ENCODE measurements at places on chromosomes 11 and 22.
A peak's percentile ranks its signal among the peaks of the same experiment; 100 is the strongest.

DNA sequence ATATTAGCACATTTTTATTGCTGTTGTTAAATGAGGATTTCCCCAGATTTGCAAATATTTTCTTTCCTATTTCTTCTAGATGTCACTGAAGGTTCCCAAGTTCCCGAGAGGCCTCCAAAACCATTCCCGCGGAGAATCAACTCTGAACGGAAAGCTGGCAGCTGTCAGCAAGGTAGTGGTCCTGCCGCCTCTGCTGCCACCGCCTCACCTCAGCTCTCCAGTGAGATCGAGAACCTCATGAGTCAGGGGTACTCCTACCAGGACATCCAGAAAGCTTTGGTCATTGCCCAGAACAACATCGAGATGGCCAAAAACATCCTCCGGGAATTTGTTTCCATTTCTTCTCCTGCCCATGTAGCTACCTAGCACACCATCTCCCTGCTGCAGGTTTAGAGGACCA, 17.5 kb downstream of the MCAM start:
- no peak for DNase-seq

DNA sequence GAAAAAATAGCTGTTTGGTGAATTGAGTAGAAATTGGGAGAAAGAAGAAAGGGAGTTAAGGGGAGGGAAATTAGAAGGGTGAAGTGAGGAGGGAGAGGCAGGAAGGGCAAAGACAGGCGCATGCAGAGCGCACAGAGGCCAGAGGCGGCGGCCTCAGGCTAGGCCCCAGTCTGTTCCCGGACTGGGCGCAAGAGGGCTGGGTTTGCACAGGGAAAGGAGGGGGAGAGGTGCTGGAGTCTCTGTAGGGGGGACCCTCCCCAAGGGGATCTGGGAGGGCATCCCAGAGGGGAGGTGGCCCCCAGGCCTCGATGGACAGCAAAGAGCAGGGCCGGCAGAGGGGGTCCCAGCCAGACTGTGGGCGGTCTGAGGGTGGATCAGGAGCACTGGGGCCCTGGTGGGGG, 1.3 kb upstream of the FLRT1 start:
- DNase-seq: no peak

DNA sequence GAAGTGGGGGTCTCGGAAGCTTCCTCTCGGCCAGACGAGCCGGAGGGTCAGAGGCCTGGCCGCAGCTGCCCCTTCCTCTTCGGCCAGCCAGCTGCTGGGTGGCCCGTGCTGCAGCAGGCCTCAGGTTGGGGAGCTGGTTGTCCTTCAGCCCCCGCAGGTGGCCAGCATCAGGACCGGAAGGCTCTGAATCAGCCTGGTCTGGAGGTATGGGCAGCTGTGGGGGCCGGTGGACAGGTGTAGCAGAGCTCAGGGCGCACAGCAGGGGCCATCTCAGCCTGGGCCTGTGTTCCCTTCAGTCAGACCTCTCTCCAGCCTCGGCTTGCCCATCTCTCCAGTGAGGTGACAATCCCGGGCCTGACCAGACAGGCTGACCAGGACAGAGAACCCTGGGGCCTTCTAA, 13.9 kb upstream of the TBX1 start:
- DNase-seq: no peak

GRCh38 chr11:65246506-65246905, 15.3 kb upstream of the POLA2 start:
- no peak for DNase-seq

- DNase-seq: peak; percentile 64
These were observed 21.6 kb downstream of the APOL5 start for GRCh38 chr22:35739076-35739930.

GRCh38 chr11:117495357-117495756, 167.7 kb downstream of the CEP164 start:
- DNase-seq: no peak

All from vagina (tissue), 2 donors.